ENCODE measurements at places on chromosomes 3 and 15. TPM values are rescaled to one million over a fixed set of nuclear protein-coding genes. Genes with fewer than 3 reads are reported as not detected.

Gene ARRDC4
- 47.4 TPM for polyA plus RNA-seq

Gene FAM107A
- 55.4 TPM for polyA plus RNA-seq

Gene RAB6B
- 1.9 TPM for polyA plus RNA-seq

Gene TRIM71
- 0.12 TPM for polyA plus RNA-seq

Gene PRICKLE2
- polyA plus RNA-seq, result 4.0 TPM

Gene FGD5
- polyA plus RNA-seq, result 9.5 TPM

Gene ATP8B4
- polyA plus RNA-seq, result 1.7 TPM

Gene SLC9C1
- not detected for polyA plus RNA-seq

Gene PTH1R
- polyA plus RNA-seq, result 20.9 TPM

Gene MON1A
- 8.2 TPM for polyA plus RNA-seq

Gene CPNE9
- polyA plus RNA-seq, result 0.10 TPM

Gene SLC28A1
- polyA plus RNA-seq, result not detected

Gene PDZRN3
- polyA plus RNA-seq, result 38.6 TPM

Gene BTLA
- polyA plus RNA-seq, result not detected

Gene GUCA1C
- 0.45 TPM for polyA plus RNA-seq

Gene TEX55
- polyA plus RNA-seq, result not detected

Gene CPLX3
- not detected for polyA plus RNA-seq

Gene GCNT3
- 6.1 TPM for polyA plus RNA-seq
